Stimulated activated CD8-positive, alpha-beta memory T cell treated with anti-CD3 and anti-CD28 coated beads, Interleukin-4, amount 100 ng/mL, for 24 hours (primary cell): ENCODE measurements at places on chromosomes 3 and 15.
A peak's percentile ranks its signal among the peaks of the same experiment; 100 is the strongest.

- DNase-seq: no peak
Observed at GRCh38 chr3:127038923-127039581, 56.1 kb downstream of the PLXNA1 start.

GRCh38 chr3:99332718-99333117, 305.7 kb upstream of the COL8A1 start:
- no peak for DNase-seq

- DNase-seq: no peak
Observed at GRCh38 chr3:29430558-29430971, 149.7 kb downstream of the RBMS3 start.

DNA sequence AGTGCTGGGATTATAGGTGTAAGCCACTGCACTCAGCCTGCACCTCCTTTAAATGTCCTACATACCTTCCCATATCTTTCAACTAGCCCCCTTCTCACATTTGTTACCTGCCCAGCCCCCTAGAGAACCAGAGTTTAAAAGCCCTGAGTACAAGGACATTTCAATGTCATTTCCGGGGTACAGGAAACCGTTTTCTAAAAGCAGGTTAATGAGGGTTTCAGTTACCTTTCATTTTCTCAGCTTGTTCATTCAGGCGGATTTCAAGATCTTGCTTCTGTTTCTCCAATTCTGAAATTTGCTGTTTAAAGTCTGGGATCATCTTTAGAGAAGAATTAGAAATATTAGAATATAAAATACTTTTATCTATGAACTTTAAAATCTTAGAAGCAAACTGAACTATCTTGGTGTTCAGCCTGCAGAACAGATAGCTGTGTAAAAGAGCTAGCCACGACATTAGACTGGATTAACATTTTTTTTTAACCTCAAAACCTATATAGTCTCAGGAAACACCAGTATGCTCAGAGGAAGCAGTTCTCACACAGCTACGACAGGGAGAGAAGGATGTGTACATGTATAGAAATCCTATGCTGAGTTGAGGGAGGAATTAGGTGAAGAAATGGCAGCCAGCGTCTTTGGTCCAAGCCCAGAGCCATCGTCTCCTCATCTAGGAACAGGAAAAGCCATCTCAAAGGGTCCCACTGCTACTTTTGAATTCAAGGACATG, 29.9 kb upstream of the GNB5 start:
- no peak for DNase-seq

DNA sequence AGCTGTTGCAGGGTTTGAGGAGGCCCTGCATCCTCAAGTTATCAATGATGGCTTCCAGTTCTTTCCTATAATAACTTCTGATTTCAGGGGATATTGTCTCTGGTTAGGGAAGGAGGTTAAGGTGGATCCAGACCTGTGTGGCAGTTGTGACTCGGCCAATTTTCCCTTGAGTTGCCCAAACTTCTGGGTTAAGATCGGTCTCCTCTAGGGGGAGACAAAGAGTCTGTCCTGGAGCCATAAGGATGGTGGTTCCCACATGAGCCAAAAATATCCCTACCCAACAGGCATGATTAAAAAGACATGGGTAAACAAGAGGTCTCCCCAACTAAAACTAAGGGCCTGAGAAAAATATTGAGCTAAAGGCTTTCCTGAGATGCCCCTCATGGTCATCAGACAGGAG, 227.5 kb upstream of the MDFIC2 start:
- no peak for DNase-seq

DNA sequence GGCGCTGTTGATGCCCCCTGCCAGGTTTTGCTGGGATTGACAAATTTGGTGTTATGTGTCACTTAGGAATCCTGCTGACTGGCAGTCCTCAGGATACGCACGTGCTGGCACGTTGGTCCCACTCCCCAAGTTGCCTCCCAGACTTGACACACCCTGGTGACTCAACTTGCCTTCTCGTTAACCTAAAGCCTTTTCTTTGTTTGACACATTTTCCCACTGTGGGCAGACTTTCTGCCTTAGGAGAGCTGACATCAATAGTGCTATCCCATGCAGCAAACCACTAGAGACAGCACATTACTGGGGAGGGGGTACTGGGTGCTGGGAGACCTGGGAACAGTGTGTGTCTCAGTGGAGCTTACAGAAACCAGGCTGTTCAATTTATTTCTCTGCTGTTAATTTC, 104.3 kb downstream of the OXNAD1 start:
- DNase-seq: no peak

GRCh38 chr15:80380154-80380553, 24.0 kb upstream of the ARNT2 start:
- DNase-seq: no peak

- DNase-seq: peak; percentile 9
Observed at GRCh38 chr3:116770815-116771450, 61.4 kb downstream of the TUSC7 start.

- no peak for DNase-seq
Observed at GRCh38 chr3:150868282-150868681, 37.0 kb downstream of the MINDY4B start.

- DNase-seq: no peak
Observed at GRCh38 chr15:34841262-34841725, 45.9 kb upstream of the ACTC1 start.

- no peak for DNase-seq
Observed at GRCh38 chr15:35499723-35500122, 46.2 kb downstream of the DPH6 start.

DNA sequence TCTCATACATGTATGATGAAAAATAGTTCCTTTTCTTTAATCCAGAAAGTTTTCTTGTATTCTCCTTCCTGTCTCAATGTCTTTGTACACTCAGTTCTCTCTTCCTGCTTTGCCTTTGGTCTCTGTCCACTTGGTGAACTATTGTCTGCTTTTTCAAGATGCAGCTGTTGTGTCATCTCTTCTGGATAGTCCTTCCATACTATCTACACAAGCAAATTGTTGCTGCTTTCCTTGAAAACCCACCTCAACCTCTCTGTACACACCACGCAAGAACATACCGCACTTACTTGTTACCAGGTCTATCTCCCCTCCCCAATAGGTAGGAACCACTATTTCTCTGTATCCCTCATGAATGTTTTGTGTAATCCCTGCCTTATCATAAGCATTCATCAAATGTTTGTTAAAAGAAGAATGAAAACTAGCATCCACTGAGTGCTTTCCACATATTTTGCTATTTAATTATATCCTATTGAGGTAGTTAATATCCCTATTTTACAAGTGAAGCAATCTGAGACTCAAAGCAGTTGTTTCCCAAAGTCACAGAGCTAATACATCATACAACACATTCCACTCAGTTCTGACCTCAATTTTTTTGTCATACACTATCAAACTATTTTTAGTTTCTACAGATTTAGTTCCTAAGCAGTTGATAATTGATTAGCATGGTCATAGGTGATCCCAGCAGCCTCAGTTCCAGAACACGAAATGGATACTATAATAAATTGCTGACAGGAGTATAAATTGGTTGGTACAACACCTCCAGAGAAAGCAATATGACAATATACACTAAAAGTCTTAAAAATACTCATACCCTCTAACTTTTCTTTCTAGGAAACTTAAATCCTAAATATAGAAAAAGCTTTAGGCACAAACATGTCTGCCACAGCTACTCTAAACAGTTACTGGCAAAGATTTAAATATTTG, 19.6 kb downstream of the HACL1 start:
- DNase-seq: no peak

DNA sequence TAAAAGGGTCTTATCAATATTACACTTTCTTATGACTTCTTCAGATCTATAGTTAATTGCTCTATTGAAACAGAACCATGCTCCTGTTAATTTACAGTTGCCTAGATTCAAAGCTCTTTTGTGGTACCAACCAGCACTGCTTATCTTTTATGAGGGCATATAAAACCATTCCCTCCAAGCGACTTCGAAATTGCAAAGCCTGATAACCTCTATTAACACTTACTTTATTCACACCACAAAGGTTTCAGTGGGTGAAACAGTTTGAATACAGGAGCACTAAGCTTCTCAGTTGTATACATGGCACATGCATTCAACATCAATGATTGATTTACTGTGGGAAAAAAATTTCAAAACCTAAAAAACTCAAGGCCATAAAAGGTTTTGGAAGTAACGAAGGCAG, 74.9 kb upstream of the PPIB start:
- no peak for DNase-seq

DNA sequence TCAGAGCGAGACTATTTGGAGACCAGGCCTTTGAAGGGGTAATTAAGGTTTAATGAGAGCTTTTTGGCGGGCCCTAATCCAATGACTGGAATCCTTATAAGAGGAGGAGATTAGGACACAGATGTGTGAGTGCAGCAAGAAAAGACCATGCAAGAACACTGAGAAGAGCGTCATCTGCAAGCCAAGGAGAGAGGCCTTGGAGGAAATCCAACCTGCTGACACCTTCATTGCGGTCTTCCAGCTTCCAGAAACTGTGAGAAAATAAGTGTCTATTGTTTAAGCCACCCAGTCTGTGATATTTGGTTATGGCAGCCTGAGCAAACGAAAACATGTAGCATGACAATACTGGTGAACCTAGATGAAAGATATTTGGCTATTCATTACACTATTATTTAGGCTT, 23.0 kb upstream of the MUSTN1 start:
- DNase-seq: no peak

- no peak for DNase-seq
Observed at GRCh38 chr3:196423044-196423781, 9.0 kb downstream of the UBXN7 start.

DNA sequence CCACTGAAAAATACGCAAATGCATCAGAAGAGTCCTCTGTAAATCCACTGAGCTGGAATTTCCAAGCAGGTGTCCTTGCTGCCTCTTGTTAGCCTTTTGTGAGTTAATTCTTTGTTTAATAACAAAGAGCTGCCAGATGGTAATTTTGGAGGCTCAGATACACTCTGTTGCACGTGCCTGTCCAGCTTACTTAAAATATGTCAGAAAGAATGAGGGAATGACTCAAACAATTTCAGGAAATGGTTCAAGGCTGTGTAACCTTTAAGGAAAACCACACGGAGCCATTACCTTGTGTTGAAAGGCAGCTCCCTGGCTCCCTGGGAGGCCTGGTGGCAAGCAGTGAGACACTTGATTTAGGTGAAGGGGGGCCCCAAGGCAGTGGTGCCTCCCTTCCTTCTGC, 302.2 kb upstream of the CTDSPL start:
- no peak for DNase-seq

DNA sequence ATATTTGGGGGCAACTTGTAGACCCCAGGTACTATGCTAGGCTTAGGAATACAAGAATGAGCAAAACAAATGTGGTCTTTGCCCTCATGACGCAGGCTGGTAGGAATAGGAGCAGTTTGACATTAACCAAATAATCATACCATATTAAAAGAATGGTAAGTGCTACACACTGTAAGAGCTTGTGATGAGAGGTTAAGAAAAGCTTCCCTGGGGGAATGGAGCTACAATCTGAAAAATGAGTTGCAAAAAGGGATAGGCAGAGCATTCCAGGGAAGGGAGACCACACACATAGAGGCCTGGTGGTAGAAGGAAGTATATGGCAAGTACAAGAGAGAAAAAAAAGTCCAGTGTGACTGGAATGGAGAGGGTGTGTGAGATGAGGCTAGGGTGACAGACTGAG, 37.3 kb downstream of the TMOD3 start:
- no peak for DNase-seq

GRCh38 chr15:97234851-97235610, 725.5 kb upstream of the ARRDC4 start:
- DNase-seq: no peak

GRCh38 chr3:156579427-156579851, 24.5 kb upstream of the SSR3 start:
- DNase-seq: no peak

- no peak for DNase-seq
Observed at GRCh38 chr15:62106096-62106495, 39.3 kb downstream of the C2CD4A start.

GRCh38 chr3:13420831-13421765, 976 bp upstream of the NUP210 start:
- peak; percentile 49 for DNase-seq

GRCh38 chr15:35842631-35843030, 296.7 kb upstream of the DPH6 start:
- DNase-seq: no peak

DNA sequence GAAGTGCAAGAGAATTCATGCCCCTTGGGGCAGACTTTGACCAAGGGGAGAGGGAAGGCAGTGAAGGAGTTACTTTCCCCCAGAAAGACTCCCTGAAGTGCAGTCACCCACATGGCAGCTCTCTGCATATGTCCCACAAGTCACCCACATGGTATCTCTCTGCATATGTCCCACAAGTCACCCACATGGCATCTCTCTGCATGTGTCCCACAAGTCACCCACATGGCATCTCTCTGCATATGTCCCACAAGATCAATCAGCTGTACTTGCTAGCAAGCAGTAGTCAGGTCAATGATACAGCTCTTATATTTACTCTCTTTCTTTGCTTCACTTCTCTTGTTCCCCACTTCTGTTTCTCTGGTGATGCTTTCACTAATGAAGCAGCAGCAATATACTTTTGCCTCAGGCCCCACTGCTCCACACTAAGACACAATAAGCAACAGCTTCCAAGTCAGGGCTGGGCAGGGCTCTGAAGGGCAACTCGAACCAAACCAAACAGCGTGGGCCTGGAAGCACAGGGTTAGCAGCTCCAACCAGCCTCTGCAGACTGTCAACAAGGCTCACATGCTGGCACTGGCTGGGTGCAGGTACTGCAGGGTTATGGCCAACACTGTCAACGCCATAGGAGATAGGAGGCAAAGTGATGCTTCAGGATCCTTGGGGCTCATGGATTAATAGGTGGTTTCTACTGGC, 46.7 kb downstream of the THBS1 start:
- no peak for DNase-seq

DNA sequence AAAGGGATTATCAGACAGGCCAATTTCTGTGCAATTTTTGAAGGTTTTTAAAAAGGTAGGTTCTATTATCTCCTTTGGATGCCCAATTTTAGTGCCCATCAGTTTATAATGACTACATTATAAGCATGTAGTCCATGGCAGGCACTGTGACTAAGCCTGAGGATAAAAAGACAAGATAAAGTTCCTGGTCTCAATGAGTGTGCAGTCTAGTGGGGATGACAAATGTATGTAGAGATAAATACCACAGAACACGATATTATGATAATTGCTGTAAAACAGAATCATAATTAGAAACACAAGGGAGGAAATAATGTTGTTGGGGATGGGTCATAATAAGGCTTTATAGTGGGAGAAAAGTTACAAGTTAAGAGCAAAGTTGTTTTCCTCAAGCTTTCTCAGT, 163.1 kb downstream of the ZNF385D start:
- DNase-seq: no peak

GRCh38 chr3:141412936-141413354, 44.6 kb downstream of the ZBTB38 start:
- DNase-seq: no peak
